PC-9 (cell line): ENCODE measurements at places on chromosomes 1 and 21.

DNA sequence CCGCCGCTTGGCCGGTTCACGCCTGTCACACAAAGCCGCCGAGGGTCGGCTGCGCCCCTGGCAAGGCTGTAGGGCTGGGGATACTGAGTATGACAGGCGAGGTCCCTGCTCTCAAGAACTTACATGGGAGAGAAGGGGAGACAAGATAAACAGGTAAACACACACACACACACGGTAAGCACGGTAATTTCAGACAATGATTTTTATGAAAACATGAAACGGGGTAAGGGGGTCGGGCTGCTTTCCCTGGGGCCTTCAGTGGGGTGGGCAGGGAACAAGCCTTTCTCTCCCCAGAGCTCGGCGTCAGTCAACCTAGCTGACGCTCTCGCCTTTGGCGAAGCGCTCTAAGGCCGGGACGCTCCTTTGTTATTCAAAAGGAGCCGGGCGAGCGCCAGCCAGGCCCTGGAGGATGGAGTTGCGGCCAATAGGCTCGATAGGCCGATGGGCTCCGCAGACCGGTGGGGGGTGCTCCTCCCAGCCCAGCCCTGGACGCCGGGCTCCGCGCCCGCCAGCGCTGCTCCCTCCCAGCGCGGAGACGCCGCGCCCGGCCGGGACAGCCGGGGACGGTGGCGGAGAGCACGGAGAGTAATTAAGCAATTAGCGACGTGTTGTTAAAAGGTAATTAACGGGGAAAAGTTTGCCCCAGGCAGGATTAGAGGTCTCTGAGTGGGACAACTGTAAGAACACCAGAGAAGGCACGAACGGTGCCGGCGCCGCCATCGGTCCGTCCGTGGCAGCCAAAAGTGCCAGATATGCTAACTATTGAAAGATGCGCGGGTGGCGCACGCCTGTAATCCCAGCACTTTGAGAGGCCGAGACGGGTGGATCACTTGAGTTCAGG lies 950 bp upstream of the INKA2 start:
- DNase-seq = no peak

GRCh38 chr1:212525479-212526110 lies 83.0 kb upstream of the ATF3 start:
- no peak for DNase-seq

- no peak for DNase-seq
Measured at GRCh38 chr1:181028615-181029014, 5.2 kb upstream of the MR1 start.

- DNase-seq = no peak
Measured at GRCh38 chr1:205262731-205263171, 35.0 kb downstream of the TMCC2 start.

- no peak for DNase-seq
Measured at GRCh38 chr1:207763091-207763490, 11.2 kb downstream of the CD46 start.

- DNase-seq = no peak
Measured at GRCh38 chr1:218272366-218272765, 12.7 kb upstream of the RRP15 start.

GRCh38 chr1:199834711-199835110 lies 192.8 kb upstream of the NR5A2 start:
- DNase-seq = no peak

DNA sequence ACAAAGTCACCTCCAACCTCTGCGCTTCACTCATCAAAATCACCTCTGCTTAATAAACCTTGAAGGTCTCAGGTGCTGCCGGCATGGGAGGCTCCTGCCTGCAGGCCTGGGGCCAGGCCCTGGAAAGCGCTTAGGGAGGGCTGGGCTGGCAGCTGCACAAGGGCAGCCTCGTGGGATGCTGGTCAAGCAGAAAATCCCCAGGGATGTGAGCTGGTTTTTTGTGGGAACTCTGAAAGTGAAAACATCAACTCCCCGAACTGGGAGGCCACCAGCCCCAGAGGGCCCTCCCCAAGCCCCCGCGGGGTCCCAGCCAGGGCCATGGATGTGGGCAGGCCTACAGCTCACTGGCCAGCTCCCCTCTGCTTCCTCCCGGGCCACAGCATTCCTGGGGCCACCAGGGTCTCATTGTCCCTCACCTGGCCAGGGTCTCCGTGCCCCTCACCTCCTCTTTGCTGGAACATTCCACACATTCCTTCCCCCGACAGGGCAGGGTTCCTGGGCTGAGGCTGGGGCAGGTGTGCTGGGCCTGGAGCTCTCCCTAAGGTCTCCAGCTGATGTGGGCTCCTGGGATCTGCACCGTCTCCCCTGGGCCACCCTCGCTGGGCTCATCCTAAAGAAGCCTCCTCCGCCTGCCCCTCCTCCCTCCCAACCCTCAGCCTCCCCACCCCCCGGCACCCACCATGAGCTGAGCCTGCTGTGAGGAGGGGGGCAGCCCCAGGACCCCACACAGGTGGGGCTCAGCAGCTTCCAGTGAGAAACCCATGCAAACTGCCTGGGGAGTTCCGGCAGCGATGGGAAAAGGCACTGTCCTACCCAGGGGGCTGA lies 36.0 kb upstream of the POFUT2 start:
- DNase-seq = no peak

DNA sequence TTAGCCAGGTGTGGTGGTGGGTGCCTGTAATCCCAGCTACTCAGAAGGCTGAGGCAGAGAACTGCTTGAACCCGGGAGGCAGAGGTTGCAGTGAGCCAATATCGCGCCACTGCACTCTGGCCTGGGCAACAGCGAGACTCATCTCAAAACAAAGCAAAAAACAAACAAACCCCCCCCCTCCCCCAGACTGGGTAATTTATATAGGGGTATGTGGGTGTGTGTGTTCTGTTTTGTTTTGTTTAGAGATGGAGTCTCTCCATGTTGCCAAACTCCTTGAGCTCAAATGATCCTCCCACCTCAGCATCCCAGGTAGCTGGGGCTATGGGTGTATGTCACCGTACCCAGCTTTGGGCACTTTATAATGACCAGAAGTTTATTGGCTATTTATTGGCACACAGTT lies 73.6 kb downstream of the SLC27A3 start:
- no peak for DNase-seq

DNA sequence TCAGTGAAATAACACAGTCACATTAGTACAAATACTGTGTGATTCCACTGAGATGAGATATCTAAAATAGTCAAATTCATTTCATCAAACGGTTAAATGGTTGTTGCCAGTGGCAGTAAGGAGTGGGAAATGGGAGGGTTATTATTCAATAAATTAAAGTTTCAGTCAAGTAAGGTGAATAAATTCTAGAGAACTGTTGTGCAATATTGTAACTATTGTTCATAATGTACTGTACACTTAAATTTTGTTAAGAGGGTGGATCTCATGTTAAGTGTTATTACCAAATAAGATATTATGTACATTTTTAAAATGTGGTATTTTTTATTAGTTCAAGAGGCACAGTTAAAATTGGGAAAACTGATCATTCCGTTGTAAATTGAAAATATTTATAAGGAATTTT lies 463.3 kb upstream of the BRINP3 start:
- no peak for DNase-seq

- DNase-seq = no peak
Measured at GRCh38 chr1:232511172-232511571, 118.8 kb downstream of the SIPA1L2 start.

DNA sequence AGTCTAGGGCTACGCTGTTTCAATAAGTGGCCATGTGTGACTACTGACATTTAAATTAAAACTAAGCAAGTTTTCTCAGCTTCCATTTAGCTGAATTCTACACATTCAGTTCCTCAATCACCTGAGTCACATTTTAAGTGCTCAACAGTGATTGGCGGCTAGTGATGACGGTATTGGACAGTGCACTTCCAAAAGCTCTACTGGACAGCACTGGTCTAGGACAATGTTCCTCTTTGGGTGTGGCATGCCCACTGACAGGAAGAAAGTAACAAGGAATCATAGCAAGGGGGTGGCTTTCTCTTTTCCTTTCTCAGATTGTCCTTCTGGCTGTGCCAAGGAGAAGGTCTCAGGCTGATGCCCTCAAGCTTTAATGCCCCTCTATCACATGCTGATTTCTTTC lies 11.7 kb downstream of the IGSF21 start:
- no peak for DNase-seq

- no peak for DNase-seq
Measured at GRCh38 chr1:228735871-228736586, 750 bp downstream of the RHOU start.

- DNase-seq = no peak
Measured at GRCh38 chr1:181812208-181812607, 249.3 kb downstream of the ZNF648 start.

- DNase-seq = no peak
Measured at GRCh38 chr1:163863731-163864130, 542.0 kb downstream of the NUF2 start.

GRCh38 chr1:172408958-172409357 lies 11.5 kb upstream of the C1orf105 start:
- DNase-seq = no peak

DNA sequence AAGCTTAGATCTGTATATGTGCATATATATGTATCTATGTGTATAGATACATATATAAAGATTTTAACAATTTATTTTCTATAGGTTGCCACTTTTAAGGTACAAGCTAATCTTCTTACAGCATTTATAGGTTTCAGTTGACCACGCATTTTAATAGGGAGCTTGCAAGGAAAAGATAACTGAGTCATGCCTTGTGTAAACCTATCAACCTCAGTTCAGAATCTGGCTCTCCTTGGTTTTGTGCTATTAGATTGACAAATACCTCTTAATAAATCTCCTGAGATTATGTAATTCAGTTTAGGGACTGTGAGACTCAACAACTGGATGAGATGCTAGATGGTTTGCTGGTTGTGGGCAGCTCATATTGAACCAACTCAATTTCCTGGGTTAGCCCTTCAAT lies 114.7 kb upstream of the SERBP1 start:
- DNase-seq = no peak

DNA sequence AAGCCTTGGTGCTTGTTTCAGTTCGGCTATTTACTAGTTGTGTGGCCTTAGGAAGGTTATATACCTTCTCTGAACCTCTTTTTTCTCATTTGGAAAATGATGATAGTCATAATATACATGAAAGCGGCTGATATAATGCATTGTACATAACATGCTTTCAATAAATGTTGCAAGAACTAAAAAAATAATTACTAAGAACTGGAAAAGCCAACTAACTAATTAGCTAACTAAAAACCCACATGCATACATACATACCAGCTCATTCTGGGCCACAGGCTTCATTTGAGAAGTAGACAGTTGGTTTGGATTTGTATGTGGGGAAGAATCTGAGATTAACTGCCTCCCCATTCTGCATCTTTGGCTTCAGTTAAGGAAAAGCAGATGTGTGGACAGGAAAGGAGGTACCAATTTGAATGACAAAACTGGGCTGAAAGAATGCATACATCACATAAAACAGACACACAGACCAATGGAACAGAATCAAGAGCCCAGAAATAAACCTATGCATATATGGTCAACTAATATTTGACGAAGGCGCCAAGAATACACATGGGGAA lies 217.9 kb downstream of the TM2D1 start:
- no peak for DNase-seq

- DNase-seq = no peak
Measured at GRCh38 chr21:32370998-32371766, 21.6 kb downstream of the URB1 start.

- no peak for DNase-seq
Measured at GRCh38 chr1:238953448-238954010, 432.8 kb upstream of the CHRM3 start.

- DNase-seq = no peak
Measured at GRCh38 chr21:44418876-44419230, 36.5 kb upstream of the LRRC3 start.
